ENCODE measurements at places on chromosomes 3 and 15.

DNA sequence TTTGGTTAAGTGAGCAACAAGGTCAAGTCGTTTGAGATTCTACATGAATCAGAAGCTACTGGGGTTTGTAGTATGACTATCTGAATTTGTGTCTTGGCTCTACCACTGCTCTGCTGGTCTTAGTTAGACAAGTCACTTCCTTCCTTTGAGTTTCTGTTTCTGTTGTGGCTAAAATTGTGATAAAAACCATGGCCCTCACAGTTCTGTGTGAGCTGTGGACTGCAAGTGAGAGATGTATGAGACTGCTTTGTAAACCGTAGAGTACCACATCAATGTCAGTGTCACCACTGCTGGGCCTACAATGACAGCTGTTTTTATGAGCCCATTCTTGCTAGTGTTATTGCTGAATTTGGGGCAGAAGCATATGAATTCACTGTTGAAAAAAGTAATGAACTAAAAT is 32.7 kb downstream of the RARB start:
- DNase-seq, result no peak

GRCh38 chr3:45145681-45146614 is at the start of gene CDCP1:
Gene CDCP1 (minus strand): TSS chr3:45146378. CDS start chr3:45146287, 91 bp downstream.
- no peak for DNase-seq

GRCh38 chr3:134625885-134626741 is 24.7 kb downstream of the KY start:
- DNase-seq, result no peak

DNA sequence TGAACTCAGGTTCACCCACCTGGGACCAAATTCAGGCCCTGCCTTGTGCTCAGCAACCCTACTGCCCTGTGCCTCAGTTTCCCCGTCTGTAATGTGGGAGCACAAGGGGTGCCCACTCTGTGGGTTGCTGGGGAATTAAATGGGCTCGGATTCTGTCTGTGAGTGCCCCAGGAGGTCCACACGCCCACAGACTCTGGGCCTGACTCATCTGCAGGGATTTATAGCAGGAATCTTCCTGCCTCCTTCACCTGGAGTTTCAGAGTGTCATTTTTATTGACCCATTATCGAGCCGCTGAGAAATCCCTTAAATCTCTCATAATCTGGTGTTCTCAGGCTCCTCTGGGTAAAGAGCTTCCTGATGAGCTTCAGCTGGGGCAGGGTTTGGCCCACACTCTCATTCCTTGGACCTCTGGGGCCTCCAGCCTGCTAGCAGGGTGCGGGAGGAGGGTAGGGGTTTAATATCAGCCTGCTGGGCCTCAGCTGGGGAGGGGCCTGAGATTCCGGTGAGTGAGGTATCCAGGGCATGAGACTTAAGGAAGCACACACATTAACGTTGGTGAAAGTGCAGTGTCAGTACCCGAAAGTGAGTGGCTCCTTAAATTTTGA is 16.4 kb downstream of the C3orf18 start:
- DNase-seq, result no peak

DNA sequence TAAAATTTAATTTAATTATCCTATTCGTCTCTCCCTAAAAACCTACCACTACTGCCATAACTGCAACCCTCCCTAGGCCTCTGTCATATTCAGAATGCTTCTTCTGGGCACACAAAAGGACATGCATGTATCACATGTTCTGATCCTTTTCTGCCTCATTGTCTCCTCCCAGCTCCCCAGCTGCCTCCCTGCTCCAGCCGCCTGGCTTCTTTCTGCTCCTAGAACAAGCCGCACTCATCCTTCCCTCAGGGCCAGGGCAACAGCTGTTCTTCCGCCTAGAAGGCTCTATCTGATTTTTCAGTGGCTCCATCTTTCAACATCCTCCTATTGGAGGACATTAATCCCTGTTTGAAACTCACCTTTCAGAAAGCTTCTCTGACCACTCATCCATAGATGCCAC is 38.6 kb downstream of the TMED3 start:
- no peak for DNase-seq

DNA sequence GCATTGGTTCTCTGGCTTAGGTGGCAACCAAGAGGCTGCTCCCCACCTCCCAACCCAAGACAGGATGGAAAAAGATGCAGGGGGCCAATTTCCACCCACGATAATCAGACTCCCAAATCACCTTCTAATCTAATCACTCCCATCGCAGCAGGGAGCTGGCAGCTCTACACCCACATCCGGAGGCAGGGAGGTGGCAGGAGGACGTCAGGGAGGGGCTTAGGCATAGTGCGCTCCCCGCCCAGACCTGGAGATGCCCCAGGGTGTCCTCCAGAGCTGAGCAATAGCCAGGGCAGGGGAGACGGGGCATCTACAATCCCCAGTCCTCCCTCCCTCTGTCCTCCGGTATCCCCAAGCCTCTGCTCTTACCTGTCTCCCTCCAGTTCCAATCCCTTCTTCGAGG is 70.5 kb upstream of the SEC13 start:
- DNase-seq, result no peak

GRCh38 chr3:32443478-32443877 is 51.8 kb downstream of the CMTM7 start:
- DNase-seq, result no peak

DNA sequence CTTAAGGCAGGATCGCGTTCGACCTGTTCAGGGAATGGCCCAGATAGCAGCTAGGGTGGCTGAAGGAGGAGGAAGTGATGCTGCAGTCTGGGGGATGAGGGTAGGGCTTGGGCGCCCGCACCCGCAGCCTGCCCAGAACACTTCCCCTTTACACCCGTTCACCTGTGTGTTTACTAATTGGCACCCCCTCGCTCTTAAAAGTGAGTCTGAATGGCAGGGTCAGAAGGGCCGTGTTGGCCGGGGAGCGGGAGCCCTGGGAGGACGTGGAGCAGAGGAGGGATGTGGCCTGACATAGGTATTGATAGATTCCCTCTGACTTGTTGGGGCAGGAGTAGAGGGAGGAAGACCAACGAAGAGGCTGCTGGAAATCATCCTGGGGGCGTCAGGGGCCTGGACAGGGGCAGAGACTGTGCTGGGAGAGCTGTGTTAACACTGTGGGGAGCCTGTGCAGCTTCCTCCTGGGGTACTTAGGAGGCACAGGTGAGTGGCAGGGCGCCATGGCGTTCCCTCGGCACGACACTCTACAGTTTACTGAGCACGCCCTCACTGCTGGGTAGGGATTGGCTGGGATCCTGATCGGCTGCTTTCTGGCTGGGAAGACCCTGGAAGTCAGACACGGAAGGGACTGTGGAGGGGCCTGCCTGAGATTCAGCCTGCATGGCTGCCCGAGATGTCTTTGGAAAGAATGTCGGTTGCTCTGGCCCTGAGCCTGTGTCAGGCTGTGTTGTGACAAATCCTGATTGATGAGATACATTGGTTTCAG is 51.7 kb downstream of the SLC6A6 start:
- no peak for DNase-seq

DNA sequence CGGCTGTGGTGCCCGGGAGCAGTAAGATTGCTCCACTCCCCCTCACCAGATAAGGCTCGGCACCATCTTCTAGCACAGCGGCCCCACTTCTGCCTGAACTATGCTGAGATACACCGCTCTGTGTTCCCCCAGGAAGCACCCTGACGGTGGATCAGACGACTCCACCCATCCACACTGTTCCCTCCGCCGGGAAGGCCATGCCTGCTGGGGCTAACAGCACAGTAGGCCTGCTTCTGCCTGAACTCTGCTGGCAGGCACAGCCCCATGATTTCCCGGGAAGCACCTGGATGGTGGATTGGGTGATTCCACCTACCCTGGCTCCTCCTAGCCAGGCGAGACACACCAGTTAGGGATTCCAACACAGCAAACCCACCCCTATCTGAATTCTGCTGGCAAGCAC is 36.3 kb upstream of the PPM1L start:
- no peak for DNase-seq

DNA sequence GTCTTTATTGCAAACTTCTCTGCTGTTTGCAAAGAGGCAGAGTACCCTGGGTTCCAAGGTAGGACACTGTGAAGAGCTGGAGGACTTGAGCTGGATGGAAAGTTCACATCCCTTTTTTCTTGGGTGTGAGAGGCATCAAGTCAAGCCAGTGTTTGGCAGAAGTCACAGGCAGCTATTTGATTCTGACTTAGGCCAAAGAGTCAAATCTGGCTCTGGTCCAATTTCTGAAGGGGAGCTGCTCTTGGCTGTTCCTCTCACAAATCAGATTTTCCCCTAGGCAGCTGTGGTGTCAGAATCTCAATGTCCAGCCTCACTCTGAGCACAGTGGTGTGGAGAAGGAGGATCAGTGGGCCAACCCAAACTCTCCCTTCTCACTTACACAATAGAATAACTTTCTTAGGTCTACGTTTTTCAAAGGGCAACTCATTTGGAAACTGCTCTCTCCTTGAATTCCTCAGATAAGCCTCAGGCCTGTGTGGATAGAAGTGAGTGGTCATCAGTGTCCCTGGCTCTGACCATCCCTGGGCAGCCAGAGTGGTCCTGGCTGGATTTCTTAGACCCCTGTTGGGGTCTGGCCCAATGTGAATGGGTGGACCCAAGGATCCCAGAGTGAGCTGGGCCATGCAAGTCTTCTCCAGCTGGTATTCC is 18.2 kb upstream of the AMOTL2 start:
- DNase-seq, result no peak

DNA sequence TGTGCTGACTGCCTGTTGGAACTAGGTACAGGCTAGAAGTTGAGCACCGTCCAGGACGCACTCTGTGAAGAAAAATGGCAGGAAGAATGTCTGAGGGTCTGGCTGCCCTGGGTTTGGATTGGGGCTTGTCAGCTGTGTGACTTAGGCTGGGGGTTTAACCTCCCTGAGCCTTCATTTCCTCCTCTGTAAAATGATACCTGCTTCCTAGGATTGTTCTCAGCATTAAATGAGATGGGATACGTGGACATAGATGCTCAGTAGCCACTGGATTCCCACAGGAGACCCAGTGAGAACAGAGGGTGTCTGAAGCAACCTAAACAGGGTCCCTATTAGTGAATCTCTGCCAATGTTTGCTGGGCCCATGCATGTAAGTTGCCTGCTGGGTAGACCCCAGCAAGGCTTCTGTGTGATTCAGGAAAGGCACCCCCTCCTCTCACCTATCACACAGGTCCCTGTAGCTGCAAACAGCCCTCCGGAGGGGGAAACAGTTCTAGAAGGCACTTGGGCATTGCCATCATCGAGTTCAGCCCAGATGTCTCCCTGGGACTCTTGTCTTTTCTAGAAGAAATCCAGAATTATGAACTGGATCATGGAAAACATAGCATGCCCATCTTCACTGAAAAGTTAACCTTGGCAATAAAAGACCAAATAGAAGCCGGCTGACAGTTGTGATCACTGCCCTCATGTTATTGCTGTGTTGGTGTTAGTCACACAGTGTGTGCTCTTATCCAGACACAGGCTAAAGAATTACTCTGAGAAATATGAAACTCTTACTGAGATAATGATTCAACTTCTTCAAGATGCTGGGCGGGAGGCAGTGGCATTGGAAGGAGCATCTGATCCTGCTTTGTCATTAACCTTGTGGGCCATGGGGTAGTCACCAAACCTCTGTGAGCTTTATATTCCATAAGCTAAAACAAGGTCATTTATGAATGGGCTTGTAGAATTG is 64.5 kb downstream of the SMAD6 start:
- no peak for DNase-seq

DNA sequence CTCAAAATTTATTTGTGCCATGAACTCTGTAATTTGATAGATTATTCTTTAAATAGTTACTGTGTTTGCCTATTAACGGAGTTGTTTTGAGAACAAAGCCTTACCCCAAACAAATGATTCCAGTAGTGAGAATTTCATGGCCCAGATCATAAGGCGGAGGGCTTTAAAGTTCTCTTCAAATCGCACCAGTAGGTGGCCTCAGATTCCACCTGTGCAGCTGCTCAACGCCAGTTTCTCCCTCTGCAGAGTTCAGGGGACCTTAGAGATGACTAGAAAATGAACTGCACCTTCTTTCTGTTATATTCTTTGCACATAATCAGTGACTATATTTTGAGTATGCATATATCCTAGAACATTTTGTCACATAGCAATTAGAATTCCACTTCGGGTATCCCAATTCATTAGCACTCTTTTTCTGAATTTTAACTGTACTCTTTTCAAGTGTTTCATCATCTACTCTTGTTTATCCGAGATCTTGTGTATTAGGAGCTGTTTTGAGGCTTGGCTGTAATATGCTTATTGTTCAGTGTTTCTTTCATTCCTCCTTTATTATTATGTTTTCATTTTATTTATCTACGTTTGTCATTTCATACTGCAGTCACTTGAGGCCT is 232.6 kb upstream of the CHRM5 start:
- DNase-seq, result no peak

DNA sequence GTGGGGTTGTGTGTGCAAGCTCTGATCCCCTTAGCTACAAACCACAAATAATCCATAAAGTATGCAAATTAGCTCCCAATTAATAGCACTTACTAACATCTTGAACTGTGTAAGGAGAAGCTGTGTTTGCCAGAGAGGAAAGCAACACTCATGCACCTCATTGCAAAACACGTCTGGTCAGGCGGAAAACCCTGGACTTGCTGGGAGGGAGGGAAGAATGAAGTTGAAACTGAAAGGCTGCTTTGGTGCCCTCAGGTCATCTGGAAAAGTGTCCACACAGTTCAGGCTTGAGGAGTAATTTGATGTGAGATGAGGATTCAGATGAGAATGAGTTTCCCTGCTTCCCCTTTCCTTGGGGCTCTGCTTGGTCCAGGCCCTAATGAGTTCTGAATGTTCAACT is 185.5 kb upstream of the ANKRD28 start:
- DNase-seq, result no peak

- DNase-seq, result no peak
These were observed 102.4 kb upstream of the TUSC7 start for GRCh38 chr3:116607205-116607604.

GRCh38 chr3:99868311-99868646 is 50.6 kb downstream of the CMSS1 start:
- no peak for DNase-seq

GRCh38 chr15:68313501-68314410 is 36.2 kb downstream of the FEM1B start:
- no peak for DNase-seq
